Body of pancreas (tissue), 4 donors: ENCODE measurements at places on chromosomes 6 and 20.

GRCh38 chr6:96532399-96532798 lies 10.8 kb downstream of the UFL1 start:
- no peak for DNase-seq

GRCh38 chr6:39665861-39666260 lies 59.3 kb downstream of the KIF6 start:
- DNase-seq, result no peak

GRCh38 chr6:128172081-128172480 lies 271.2 kb upstream of the THEMIS start:
- no peak for DNase-seq

GRCh38 chr20:19451923-19452295 lies 239.5 kb downstream of the SLC24A3 start:
- no peak for DNase-seq

DNA sequence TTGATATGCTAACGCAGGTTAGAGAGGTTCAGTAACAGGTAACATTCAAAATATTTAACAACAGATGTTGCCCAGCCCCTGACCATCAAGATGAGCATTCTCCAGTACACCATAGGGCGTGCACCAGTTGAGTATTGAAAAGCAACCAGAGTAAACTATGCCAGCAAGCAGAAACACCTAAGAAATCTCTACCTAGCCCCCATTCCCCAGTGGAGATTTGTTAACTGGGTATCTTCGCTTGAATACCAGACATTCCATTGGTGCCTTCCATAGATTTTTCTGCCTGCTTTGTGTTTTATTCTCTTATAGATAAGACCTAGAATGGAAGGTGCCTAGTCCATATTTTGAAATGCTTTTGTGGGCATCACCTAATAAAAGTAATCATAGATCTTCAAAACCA lies 623.9 kb downstream of the KIF16B start:
- DNase-seq, result no peak

DNA sequence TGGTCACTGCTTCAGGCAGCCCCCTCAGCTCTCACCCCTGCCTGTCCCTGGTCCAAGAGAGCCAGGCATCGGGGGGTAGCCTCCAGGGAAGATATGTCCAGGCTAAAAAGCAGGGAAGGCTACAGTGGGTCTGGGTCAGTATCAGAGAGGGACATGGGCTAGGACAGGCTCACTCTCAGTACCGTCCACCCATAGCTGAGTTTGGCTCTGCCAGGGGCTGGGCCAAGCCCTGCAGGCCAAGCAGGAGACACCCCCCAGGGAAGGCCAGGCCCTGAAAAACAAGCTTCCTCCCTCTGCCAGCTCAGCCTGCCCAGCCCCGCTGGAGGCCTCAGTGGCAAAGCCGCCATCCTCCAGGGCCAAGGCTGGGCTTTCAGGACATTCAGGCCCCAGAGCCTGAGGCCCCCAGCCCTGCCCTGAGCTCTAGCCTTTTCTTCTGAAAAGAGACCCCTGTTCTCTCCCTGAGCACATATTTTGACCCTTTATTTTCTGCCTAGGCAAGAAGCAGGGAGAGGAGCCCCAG lies 28.6 kb upstream of the TGM2 start:
- DNase-seq, result no peak

DNA sequence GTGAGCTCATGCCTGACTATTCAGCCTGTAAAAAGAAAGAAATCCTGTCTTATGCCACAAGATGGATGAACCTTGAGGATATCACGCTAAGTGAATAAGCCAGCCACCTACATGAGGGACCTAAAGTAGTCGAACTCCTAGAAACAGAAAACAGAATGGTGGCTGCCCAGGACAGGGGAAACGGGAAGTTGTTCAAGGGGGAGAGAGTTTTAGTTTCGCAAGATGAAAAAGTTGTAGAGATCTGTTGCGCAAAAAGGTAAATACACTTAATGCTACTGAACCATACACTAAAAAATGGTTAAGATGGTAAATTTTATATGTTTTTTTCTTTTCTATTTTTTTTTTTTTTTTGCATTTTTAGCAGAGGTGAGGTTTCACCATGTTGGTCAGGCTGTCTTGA lies 74.1 kb upstream of the RALY start:
- DNase-seq, result no peak

DNA sequence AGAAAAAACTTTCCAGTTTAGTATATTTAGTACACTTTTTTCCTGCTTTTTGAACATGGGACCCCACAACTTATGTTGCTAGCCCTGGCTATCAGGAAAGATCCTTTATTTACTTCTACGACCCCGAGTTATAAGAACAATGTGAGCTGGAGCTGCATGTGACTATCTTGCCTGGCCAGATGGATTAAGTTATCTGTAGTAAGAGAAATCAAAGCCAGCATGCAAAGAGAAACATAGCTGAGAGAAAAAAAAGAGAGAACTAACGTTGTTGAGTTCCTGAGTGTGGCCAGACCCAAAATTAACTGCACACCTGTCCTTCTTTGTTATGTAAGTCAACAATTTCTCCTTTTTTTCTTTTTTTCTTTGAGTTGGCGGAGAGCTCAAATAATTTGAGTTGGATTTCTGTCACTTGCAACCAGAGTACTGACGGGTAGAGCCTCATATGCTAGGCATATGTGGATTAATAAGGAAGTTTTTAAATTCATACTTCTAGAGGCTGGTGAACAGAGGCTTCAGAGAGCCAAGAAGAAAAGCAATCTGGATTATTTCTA lies 219.5 kb downstream of the HACE1 start:
- DNase-seq, result no peak

DNA sequence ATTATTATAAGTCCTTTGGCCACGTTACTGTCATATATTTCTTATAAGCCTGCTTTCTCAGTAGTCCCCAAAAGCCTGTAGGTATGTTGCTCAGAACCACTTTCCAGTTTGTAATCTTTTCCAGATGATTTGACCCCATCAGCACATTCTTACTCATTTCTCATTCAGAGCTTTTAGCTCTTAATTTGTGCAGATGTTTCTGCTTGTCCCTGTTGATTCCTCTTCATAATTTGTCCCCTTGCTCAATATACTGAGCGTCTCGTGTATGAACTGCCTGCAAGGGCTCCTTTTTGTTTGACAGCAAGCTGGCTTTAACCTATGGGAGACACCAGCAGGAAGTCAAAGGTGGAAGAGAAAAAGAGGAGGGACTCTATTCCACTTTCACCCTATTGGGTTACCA lies 733.8 kb upstream of the GJE1 start:
- DNase-seq, result no peak

- DNase-seq, result peak; percentile 28
These were observed 38.0 kb downstream of the TGM2 start for GRCh38 chr20:38126932-38127621.

- peak; percentile 33 for DNase-seq
These were observed 1.5 kb upstream of the STX16 start for GRCh38 chr20:58649288-58650180.

GRCh38 chr6:43268782-43269272 lies 25.5 kb downstream of the TTBK1 start:
- no peak for DNase-seq
